ENCODE measurements at places on chromosomes 4 and X. TPM values are rescaled to one million over a fixed set of nuclear protein-coding genes. Genes with fewer than 3 reads are reported as not detected.

GRCh38 chrX:119570351-119570835 is 4.0 kb upstream of the UBE2A start:
- no peaks in the 10 kb centered on the region for H3K27me3 ChIP-seq
- H3K36me3 ChIP-seq = no peaks in the 10 kb centered on the region
- H3K4me3 ChIP-seq = no peak overlapping the region
- DNase-seq = no peak
- H3K27ac ChIP-seq = no peak overlapping the region
- no peaks in the 10 kb centered on the region for H3K4me1 ChIP-seq

The RHOH gene
- 74.2 TPM for total RNA-seq

- H3K4me1 ChIP-seq = no peaks in the 10 kb centered on the region
- H3K36me3 ChIP-seq = no peaks in the 10 kb centered on the region
- no peak for DNase-seq
Measured at GRCh38 chr4:8185295-8185694, 13.8 kb upstream of the SH3TC1 start.

The INTS12 gene
- total RNA-seq = 30.2 TPM

The PDE5A gene
- total RNA-seq = 1.2 TPM

DNA sequence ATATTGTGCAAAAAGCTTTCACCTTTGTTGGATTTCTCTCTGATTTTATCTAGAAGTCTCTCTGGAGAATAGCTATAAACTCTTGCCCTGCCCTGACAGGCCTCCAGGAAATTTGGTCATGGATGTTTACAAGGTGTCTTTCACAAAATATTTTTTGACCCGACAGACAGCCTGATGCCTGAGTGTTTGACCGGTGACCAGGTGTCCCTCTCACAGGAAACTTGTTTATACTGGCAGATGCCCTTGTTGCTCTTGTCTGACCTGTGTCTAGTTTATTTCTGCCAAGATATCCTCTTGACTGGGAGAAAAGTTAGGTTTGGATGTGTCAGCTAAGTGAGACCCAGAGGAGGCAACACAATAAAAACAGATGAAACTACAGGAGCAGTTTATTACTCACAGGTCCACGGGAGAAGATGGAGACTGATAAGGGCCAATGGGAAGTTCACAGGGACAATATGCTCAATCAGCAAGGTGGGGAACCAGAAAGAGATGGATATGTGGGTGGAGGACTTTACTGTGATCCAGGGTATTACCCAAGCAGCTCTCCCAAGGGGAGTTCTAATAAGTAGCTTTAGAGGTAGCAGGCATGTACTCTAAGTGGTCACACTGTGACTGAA is 243.3 kb downstream of the ARAP2 start:
- no peaks in the 10 kb centered on the region for H3K27me3 ChIP-seq
- no peaks in the 10 kb centered on the region for H3K36me3 ChIP-seq
- H3K4me3 ChIP-seq = no peak overlapping the region
- DNase-seq = no peak
- H3K27ac ChIP-seq = no peak overlapping the region

- no peaks in the 10 kb centered on the region for H3K36me3 ChIP-seq
- DNase-seq = no peak
- H3K4me3 ChIP-seq = no peak overlapping the region
Measured at GRCh38 chr4:99815597-99816011, 1.0 kb upstream of the DAPP1 start.

- H3K36me3 ChIP-seq = no peaks in the 10 kb centered on the region
- no peak overlapping the region for H3K4me3 ChIP-seq
- no peaks in the 10 kb centered on the region for H3K4me1 ChIP-seq
- no peak overlapping the region for H3K27ac ChIP-seq
- peaks cover 5% of the 10 kb centered on the region for H3K27me3 ChIP-seq
Measured at GRCh38 chrX:111131572-111131971, 35.6 kb downstream of the PAK3 start.

DNA sequence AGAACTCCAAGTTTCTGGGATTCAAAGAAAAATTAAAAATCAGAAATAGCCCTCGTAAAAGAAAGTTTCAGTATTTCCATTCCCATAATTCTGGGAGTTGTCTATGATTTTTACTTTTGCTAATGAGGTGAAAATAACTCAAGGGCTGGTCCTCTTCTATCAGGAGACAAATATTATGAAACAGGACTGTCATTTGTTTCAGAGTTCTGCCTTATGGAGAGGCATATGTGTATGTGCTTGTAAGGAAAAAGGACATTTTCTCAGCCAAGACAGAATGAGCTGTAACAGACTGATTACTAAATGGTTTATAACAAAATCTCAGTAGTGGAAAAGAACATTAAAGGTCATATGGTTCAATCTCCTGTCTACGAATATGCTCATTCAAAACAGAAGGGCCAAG is 59.0 kb upstream of the TAB3 start:
- no peaks in the 10 kb centered on the region for H3K4me1 ChIP-seq
- no peaks in the 10 kb centered on the region for H3K36me3 ChIP-seq
- no peak overlapping the region for H3K27ac ChIP-seq
- no peak overlapping the region for H3K4me3 ChIP-seq
- no peak for DNase-seq
- no peaks in the 10 kb centered on the region for H3K27me3 ChIP-seq

The CDKL5 gene
- total RNA-seq = 9.2 TPM

- no peak overlapping the region for H3K4me3 ChIP-seq
- no peaks in the 10 kb centered on the region for H3K27me3 ChIP-seq
- H3K36me3 ChIP-seq = no peaks in the 10 kb centered on the region
- no peaks in the 10 kb centered on the region for H3K4me1 ChIP-seq
- no peak for DNase-seq
Measured at GRCh38 chr4:14853176-14853943, 148.9 kb upstream of the CPEB2 start.

DNA sequence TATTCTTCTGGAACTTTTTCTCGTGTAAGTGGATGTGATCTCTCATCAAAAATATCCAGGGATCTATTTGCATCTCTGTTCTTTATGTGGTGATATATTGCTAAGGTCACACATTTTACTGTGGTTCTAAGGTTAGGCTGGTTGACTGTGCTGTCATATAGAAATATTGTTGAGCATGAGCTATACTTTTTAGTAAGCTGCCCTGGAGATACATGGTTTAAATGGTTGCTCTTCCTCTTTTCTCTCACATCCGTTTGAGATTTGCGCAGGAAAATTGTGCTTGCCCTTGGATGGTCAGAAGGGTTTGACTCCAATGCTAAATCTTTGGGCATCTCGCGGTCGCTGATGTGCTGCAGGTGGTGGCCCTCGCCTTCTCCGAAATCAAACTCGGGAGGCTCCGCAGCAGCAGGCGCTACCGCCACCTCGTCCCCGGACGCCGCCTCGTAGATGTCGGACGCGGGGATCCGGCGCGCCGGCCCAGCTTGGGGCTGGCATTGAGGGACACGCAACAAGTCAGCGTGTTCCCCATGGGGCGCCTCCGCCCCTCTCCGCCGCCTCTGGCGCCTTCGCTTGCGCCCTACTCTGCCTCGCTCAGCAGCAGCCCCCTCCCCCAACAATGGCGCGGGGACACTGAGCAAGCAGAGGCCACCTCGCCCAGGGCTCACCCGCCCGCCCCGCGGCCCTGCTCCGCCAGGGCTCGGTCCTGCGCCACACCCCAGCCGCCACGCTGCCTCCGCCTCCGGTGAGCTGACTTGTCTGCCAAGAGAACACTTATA is 154.5 kb downstream of the MSN start:
- DNase-seq = no peak
- no peak overlapping the region for H3K27ac ChIP-seq
- no peaks in the 10 kb centered on the region for H3K4me1 ChIP-seq
- H3K36me3 ChIP-seq = no peaks in the 10 kb centered on the region
- H3K27me3 ChIP-seq = peaks cover 24% of the 10 kb centered on the region

GRCh38 chrX:24243188-24243587 is 70.7 kb downstream of the SUPT20HL2 start:
- H3K27ac ChIP-seq = no peak overlapping the region
- H3K27me3 ChIP-seq = no peaks in the 10 kb centered on the region
- DNase-seq = peak; percentile 28

GRCh38 chr4:28555866-28556265 is 1695.2 kb downstream of the STIM2 start:
- no peaks in the 10 kb centered on the region for H3K4me1 ChIP-seq
- DNase-seq = no peak
- no peak overlapping the region for H3K27ac ChIP-seq
- H3K36me3 ChIP-seq = no peaks in the 10 kb centered on the region
- no peak overlapping the region for H3K4me3 ChIP-seq

DNA sequence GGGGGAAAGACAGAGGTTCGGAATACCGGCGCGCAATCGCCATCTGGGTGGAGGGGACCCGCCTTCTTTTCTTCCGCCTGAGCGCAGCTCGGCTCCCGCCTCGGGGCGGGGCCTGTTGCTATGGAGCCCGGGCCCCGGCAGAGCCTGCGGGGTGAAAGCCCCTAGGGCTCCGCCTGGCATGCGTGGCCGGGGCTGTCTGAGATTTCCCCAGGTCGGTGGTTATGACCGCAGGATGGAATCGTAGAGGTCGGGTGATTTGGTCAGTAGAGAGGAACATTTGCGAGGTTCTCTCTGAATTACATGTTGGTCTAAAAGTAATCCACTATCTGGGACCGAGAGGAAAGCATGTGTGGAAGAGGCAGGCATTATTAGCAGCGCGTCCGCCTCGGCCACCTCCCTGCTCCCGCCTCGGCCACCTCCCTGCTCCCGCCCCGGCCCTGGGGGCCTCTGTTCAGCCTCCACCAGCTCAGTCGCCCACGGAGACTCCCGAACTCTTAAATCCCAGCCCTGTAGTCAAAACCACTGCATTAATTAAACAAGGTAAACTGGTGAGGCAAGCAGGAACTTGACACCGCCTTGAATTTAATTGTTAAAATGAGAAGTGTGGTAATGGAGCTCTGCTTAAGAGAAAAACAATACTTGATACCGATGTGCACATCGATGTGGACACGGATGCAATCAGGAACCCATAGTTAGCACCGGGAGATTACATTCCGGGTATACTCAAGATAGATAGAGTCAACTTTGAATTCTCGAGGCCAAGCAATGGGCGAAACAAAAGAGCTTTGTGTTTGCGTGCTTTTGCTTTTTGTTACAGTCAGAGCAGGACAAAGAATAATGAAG is 45.2 kb downstream of the TRIM2 start:
- peak; percentile 94 for DNase-seq
- no peaks in the 10 kb centered on the region for H3K36me3 ChIP-seq
- peak overlapping the region; percentile 80 for H3K27ac ChIP-seq
- peaks cover 33% of the 10 kb centered on the region for H3K4me1 ChIP-seq
- peak overlapping the region; percentile 55 for H3K4me3 ChIP-seq

- no peaks in the 10 kb centered on the region for H3K27me3 ChIP-seq
- DNase-seq = no peak
- no peaks in the 10 kb centered on the region for H3K4me1 ChIP-seq
- no peaks in the 10 kb centered on the region for H3K36me3 ChIP-seq
- H3K27ac ChIP-seq = no peak overlapping the region
- no peak overlapping the region for H3K4me3 ChIP-seq
Measured at GRCh38 chr4:63563288-63564014, 845.8 kb downstream of the TECRL start.

GRCh38 chr4:20543131-20543530 is 157.1 kb upstream of the PACRGL start:
- DNase-seq = no peak
- no peak overlapping the region for H3K27ac ChIP-seq
- H3K27me3 ChIP-seq = no peaks in the 10 kb centered on the region
- peaks cover 5% of the 10 kb centered on the region for H3K4me1 ChIP-seq

The TMPRSS11B gene
- not detected for total RNA-seq

The ZNF141 gene
- 27.7 TPM for total RNA-seq

DNA sequence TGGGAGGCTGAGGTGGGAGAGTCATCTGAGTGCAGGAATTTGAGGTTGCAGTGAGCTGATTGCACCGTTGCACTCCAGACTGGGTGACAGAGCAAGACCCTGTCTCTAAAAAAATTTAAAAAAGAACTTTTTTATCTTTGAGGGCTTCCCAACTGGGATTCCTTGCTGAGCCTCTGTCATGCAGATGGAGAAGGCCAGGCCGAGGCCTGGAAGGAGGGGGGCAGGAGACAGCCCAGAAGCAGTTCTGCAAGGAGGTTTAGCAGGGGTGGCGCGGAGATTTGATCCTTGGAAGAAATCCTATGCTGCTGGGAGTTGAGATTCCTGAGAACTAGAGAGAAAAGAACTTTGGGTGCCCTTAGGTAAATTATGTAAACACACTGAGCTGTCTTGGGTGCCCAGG is 2.5 kb upstream of the ARSD start:
- no peak overlapping the region for H3K27ac ChIP-seq
- no peaks in the 10 kb centered on the region for H3K4me1 ChIP-seq
- no peak for DNase-seq
- peaks cover 6% of the 10 kb centered on the region for H3K27me3 ChIP-seq

DNA sequence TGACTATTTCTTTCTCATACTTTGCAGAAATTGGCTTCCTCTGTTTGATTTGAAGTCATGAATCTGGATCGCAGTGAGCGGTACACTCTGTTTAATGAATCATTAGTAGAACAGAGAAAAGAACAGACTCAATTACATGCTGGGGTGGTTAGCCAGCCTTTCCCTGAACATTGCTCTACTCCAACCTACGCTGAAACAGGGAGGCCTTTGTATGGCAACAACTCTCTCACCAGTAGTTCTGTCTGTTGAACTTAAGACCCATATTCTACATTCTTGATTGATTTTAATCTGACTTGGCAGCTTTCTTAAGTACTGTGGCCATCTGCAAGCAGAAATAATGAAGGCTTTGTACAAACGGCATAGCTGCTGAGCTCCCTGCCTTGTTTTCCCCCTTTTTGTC is 19.0 kb upstream of the AP1S2 start:
- DNase-seq = no peak
- no peak overlapping the region for H3K4me3 ChIP-seq
- H3K27ac ChIP-seq = no peak overlapping the region
- no peaks in the 10 kb centered on the region for H3K36me3 ChIP-seq
